Kasumi-1 (cell line): ENCODE measurements at places on chromosomes 7 and 10.

GRCh38 chr7:51587604-51588003 is 271.0 kb upstream of the COBL start:
- DNase-seq: no peak

- DNase-seq: no peak
These were observed 92.4 kb upstream of the KLF6 start for GRCh38 chr10:3877211-3878000.

GRCh38 chr7:83934118-83934734 is 260.4 kb downstream of the SEMA3A start:
- DNase-seq: peak; percentile 24

DNA sequence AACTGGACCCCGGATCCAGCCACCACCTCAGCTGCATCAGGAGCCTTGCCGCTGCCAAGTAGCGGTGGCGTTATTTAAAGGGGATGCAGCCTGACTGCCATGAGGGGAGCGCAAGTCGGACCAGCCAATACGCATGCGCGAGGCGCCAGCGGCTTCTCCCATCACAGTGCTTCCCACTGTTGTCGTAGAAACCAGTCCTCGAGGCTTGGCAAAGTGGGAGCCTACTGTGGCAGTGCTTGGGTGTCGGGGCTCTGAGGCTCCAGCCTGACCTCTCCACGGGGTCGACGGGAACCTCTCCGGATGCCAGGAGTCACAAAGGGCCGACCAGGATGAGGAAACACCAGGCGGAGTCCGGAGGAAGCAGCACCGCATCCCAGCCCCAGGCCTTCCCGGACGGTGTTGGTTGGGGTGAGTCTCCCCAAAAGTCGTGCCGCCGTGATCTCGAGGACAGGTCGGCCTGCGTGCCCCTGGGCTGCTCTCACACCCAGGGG is 369.6 kb downstream of the ZNF716 start:
- DNase-seq: no peak

- DNase-seq: peak; percentile 51
These were observed 121.6 kb upstream of the ZNF92 start for GRCh38 chr7:65251851-65252620.

- DNase-seq: no peak
These were observed 45.0 kb downstream of the MRC1 start for GRCh38 chr10:17854044-17854652.

DNA sequence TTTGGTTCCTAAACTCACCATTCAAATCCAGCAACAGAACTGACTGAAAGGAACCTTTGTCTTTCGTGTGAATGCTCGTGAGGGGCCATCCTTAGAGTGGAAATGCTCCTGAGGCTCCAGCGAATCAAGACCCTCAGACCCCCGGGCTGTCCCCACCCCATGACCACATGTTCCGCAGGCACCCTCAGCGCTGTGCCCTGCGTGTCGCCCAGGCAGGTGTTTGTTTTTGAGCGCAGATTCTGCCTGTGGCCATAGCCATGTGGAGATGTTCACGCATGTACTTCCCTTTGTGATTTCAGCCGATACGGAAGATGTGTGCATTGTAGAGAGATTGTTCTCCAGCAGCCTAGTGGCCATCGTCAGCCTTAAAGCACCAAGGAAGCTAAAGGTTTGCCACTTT is 24.2 kb downstream of the WIPI2 start:
- no peak for DNase-seq

DNA sequence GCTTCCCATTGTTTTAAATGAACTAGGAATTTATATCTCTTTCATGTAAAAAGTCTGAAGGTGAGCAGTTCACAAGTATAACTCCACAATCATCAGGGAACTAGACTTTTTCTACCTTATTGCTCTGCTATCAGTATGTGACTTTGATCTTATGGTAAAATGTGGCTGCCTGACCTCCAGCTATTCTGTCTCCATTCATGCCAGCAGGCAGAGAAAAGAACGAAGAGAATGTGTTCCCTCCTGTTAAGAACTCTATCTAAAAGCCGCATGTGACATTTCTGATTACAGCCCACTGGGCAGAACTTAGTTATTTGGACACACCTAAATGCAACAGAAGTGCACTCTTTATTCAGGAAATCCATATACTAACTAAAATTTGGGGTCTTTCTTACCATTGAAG is 102.8 kb upstream of the MBL2 start:
- DNase-seq: no peak
